ENCODE measurements at places on chromosomes 4 and X.
A peak's percentile ranks its signal among the peaks of the same experiment; 100 is the strongest.

DNA sequence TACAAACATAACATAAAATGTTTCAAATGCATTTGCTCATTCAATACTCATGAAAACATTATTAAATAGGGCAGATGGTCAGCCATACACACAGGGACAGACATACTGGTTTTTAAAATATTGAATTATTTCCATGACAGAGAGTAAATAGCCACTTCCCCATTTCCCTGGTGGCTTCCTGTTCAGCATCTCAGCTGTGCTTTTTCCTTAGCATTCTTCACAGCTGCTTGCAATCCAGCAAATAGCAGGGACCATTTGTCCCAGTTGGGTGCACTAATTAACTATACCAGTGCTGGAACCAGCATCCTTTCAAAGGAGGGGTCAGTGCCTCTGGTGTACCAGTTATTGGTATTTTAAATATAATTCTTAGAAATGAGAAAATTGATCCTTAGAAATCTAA lies 964.7 kb downstream of the RAB28 start:
- DNase-seq = no peak

- DNase-seq = no peak
Observed at GRCh38 chr4:77190053-77190452, 33.0 kb downstream of the CCNG2 start.

GRCh38 chr4:4406455-4407298 lies 19.8 kb downstream of the NSG1 start:
- DNase-seq = no peak

- DNase-seq = peak; percentile 74
Observed at GRCh38 chr4:186587416-186588018, 32.1 kb upstream of the MTNR1A start.

GRCh38 chrX:49230500-49231232 lies 2.5 kb downstream of the CACNA1F start:
- peak; percentile 54 for DNase-seq

GRCh38 chr4:63170923-63171322 lies 1238.3 kb downstream of the TECRL start:
- no peak for DNase-seq

DNA sequence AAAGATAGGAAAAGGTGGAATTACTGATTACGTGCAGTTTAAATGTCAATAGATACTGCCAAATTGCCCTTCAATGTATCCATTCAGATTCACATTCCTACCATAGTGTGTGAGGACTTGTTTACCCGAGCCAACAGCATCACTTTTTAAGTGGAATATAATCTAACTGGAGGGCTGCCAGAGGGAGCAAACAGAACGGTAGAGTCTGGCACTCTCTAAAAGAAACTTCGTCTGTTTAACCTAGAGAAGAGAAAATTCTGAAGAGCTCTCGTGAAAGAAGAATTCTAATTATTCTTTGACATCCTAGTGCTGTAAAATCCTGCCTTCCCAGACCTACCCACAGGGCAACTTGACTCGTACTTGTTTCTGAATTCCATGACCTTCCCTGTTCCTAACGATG lies 23.2 kb downstream of the SMIM43 start:
- DNase-seq = no peak

DNA sequence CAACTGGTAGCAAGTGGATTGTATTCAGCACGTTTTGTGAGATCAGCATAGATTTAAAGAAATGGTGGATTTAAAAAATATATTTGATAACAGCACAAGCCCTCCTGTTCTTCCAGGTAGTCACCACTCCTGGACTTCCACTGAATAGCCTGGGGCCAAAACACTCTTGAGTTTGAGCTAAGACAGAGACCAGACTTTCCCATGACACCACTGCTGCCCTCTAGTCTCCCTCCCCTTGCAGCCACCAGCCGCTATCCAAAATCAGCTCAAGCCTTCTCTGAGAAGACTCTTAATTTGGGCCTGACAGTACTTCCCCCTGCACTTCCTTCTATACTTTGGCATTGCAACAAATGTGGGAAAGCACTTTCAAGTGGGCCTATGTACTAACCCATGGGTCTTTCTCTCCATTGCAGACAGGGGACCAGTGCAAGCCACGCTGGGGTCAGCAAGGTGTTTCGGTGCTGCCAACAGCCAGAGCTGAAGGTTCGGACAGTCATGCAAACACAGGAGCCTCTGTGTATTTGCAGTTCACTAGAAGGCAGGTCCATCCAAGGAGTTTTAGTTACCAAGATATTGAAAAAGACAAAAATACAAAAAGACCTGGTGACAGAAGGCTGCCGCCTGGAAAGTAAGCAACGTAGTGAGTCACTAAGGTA lies 40.5 kb upstream of the KLHL13 start:
- no peak for DNase-seq

- no peak for DNase-seq
Observed at GRCh38 chrX:154115071-154115470, 17.6 kb upstream of the MECP2 start.

GRCh38 chr4:40340030-40340429 lies 4.9 kb downstream of the CHRNA9 start:
- no peak for DNase-seq

DNA sequence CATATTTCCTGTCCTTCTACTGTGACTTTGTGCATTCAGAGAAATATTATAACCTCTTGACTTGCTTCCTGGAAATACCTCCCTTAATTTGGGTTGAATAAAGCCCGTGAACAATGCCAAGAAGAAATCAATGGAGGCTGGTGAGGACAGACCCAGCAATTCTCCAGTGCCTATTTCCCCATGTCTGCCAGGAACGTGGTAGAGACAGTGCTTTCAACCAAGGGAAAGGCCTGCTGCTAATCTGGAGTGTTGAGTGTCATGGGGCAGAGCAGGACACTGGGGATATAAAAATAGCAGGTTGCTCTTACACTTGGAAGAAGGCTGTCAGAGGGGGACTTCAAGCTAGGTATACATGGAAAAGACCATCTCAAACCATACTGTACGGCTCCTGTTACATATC lies 19.9 kb downstream of the TSC22D3 start:
- no peak for DNase-seq

GRCh38 chrX:16185725-16186136 lies 18.4 kb downstream of the MAGEB17 start:
- no peak for DNase-seq

DNA sequence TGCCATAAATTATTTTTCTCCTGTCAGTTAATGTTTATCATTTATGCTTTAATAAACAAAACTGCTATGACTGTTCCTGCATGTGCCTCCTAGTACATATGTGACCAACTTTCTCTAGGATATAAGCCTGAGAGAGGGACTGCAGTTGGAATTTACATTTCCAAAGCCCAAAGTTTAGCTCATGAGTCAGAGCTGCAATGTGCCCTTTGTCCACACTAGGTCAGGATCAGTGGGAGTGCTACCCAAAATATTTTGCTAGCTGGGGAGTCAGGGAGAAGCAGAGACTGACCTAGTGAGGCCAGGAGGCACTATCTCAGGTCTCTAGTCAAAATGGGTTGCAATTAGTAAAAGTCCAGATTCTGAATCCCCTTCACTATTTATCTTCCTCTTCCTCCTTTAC lies 92.7 kb downstream of the AR start:
- DNase-seq = no peak

Data from tibial artery (tissue), 4 donors.